ENCODE measurements at places on chromosomes 5 and 9.

DNA sequence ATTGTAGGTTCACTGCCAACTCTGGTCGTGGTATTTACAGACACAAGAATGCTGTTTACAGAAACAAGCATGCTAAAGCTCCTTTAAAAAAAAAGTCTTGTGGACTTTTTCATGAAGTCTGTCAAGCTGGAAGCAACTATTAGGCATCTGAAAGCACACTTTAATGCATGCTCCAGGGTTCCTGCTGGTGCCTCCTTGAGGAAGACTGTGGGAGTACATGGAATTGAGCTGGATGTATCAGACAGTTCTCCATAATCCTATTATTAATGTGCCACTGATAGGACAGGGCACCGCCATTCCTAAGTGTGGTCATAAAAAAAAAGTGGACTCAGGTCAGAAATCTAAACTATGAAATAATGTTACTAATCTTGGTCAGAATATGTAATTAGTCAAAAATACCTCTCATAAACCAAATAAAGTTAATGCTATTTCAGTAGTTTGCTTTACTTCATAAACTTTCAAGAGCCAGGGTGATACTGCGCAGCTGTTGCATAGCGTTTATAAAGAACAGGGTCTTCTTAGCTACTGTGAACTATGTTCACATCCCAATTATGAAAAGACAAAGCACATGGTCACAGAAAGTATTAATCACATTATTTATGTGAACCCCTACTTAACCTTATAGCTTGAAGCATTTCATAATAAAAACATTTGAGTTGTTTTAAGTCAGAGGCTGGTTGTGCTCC lies 390.8 kb upstream of the PTGER4 start:
- no peak for DNase-seq

GRCh38 chr9:5846096-5846495 lies 13.2 kb upstream of the ERMP1 start:
- no peak for DNase-seq

DNA sequence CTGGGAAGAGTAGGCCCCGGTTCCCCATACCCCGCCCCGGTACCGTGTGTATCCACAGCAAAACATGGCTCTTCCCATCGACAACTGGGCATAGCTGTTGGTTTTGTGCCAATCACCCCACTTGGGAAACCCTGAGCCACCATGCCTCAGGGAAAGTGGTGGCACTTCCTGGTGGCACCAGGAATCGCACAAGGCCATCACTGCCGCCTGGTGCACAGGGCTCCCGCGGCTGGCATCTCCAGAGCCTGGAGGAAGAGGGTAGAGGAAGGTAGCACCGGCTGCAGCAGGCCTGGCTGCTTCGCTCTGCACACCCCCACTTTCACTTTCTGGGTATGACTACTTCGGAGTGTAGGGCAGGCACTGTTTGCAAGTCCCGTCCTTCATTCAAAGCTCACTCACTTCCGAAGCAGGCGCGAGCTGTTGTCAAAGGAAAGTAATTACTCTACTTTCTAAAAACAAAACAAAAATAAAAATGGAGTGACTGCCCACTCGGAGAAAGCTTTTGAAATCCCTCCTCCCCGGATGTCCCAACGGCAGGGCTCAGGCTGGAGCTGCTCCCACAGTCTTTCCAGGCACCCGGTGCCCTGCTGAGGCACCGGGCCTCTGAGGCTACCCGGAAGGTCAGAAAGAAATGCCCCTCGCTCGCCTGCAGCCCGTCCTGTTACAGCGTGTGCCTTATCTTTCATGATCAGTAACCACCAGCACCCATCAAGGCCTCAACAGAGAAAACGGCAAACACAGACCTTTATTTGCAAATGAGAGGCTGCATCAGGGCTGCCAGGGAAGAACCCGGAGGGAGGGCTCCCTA lies 2.0 kb downstream of the BRD3 start:
- DNase-seq, result peak; percentile 77

- no peak for DNase-seq
Measured at GRCh38 chr5:172178301-172178987, 9.6 kb downstream of the STK10 start.

All from CD4-positive, alpha-beta memory T cell (primary cell).